ENCODE measurements at places on chromosomes 7 and 10.

DNA sequence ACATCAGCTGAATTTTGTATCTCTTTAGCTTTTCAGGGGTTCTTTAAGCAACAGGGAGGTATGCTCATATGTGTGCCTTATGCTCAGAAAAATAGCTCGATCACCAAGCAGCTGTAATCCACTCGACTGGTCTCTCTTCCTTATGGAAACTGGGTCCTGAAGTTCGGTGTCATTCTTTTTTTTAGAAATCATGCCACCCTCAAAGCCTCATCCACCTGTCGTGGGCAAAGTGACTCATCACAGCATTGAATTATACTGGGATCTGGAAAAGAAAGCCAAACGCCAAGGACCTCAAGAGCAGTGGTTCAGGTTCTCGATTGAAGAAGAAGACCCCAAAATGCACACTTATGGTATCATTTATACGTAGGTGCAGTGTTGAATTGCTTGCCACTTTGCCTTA lies 83.6 kb downstream of the FANK1 start:
- no peak for DNase-seq

DNA sequence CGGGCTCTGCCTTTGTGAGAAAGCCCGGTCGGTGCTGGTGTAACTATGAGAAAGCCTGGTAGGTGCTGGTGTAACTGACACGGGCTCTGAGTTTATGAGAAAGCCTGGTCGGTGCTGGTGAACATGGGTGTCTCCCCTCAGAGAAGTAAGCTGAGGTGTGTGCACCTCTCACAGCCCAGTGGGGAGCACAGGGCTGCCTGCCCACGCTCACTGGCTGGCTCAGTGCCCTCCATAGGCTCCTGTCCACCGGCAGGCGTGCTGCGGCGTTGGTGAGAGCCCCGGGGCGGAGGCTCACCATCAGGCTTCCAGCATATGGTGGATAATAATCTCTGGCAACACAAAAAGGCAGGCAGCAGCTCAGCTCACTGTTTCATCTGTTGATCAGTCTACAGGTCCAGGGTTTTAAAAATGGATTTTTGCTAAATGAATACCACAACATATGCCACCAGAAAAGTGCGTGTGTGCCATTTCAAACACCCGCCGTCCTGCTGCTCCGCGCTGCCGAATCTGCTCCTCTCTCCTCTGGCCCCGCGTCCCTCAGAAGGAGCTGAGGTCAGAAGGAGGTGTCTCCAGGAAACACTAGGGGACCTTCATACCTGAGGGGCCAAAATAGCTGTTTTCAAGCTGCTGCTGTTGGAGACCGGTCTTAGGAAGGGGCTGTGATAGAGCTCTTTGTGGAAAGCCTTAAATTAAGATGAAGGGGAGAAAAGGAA lies 365.7 kb downstream of the DNAJB6 start:
- DNase-seq, result no peak

- DNase-seq, result no peak
Observed at GRCh38 chr10:130757271-130757670, 554.2 kb downstream of the TCERG1L start.

- no peak for DNase-seq
Observed at GRCh38 chr7:130274296-130274695, 7.6 kb downstream of the CPA2 start.

DNA sequence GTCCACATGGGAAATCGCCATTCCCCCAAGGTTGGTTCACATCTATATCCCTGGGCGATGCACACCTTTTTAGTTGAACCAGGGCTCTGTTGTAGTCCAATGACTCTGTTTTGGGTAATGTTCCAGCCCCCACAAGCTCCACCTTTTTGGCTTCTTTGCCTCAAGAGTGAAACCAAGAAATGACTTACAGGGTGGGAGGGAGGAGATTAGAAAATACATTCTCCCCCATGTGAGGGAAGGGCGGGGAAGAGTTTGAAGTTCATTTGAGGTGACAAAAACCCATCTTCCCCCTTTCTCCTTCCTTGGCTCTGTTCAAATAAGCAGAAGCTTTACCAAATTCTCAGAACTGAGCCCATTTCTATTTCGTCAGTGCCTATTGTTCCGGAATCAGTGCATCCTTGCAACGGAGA lies 82.8 kb downstream of the GATA3 start:
- DNase-seq, result no peak

GRCh38 chr7:68238204-68238805 lies 1241.7 kb downstream of the TYW1 start:
- no peak for DNase-seq

GRCh38 chr7:36741866-36742265 lies 17.6 kb upstream of the AOAH start:
- DNase-seq, result no peak

- DNase-seq, result no peak
Observed at GRCh38 chr7:8442814-8443304, 9.4 kb downstream of the NXPH1 start.

DNA sequence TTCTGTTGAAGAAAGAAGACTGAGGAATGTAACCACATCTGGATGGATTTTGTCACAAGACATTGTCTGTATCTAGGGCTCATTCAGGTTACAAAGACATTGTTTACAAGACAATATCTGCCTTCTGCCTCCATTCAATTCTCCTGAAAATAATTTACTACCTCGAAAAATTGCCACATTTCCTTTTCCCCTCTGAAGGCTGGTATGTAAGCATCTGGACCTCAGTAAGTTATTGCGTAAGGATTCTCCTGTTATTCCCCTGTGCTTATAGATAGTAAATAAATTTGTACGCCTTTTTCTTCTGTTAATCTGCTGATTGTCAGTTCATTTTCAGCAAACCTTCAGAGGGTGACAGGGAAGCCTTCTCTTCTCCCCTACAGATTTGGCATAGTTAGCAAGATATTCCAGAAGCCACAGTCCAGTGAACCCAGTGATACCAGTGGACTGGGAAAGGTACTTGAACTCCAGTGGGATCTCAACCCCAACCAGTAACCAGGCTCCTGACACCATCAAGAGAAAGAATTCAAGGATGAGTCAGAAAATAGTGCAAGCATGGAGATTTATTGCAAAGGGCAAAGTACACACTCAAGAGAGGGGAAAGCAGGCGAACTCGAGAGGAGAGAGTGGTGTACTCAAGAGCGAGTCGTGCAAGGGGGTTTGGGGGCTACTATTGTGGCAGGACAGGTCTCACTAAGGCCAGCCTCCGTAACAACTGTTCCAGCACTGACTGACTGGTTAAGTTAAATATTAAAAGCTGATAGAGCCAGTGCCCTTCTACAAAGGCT lies 706.9 kb upstream of the GHITM start:
- DNase-seq, result peak; percentile 44

DNA sequence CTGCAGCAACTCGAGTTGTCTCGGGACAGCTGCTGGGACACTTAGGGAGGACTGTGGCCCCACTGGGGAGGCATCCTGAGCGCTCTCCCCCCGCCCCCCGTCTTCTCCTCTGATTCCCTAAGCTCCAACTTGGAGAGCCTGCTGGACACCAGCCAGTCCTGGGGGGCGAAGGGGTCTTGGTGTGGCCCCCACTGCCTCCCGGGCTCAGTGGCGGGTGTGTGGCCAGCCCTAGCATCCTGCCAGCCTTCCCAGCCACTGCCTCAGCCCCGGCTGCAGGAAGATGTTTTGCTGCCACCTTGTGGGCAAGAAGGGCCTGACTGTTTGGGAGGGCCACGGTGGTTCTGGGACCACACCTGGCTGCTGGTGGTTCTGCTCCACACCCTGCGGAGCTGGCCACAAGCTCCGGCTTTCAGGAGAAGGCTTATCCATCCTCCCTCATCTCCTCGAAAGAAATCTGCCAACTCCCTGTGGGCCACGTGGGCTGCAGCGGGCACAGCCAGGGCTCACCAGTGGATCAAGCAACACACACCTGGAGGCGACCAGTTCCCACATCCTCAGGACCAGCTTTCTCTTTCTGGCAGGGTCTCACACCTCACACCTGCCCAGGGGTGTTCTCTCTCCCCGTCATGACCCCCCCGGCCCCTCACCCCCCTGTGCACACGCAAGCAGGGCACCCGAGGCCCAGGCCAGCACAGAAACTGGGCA lies 24.8 kb downstream of the AGAP3 start:
- no peak for DNase-seq

DNA sequence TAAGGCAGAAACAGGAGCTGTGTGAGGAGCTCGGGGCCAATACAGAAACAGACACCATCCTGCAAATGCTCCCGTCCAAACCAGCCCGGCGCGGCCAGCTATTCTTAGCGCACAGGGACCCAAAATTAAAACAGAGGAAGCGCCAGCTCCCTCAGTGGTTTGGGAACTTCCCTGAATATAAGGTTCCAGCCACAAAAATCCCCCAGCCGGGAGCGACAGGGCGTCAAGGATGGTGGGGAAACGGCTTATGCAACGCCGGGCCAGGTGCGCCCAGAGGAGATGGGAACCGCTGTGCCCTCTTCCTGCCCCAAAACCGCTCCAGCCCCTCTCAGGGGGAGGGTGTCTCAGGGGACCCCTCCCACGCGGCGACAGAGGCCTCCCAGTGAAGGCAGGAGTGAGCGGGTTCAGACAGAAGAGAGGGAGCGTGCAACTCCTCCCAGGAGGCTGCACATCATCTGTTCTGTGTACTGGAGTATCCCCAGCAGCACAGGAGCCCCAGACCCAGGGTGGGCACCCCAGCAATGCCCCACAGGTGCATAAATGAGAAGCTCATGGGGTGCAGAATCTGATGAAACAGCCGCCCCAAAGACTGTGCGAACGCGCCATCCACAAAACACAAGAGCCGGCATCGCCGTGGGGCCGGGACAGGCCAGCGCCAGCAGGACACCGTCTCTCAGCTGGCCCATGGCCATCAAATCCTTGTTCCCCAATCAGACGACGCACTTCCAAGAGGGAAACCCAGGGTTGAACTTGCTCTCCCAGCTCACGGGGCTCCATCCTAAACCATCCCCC lies 73.9 kb upstream of the PDGFA start:
- no peak for DNase-seq

DNA sequence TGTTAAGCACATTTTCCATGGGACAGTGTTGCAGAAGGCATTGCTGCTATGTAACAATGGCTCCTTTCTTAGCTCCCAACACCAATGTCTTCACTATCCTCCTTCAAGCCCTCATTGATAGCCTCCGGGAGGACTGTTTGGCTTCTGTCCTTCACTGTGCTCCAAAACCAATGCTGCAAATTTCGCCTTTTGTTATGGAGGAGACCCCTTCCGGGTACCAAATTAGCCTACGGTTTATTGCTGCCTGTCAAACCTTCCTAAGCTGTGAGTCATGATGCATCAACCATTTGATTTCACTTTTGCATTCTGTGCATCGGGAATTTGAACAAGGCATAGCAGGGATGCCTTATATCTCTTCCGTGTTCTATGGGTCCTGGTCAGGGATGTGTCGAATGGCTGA lies 432.9 kb downstream of the GATA3 start:
- no peak for DNase-seq

- DNase-seq, result no peak
Observed at GRCh38 chr7:90595342-90595800, 750 bp upstream of the CDK14 start.

DNA sequence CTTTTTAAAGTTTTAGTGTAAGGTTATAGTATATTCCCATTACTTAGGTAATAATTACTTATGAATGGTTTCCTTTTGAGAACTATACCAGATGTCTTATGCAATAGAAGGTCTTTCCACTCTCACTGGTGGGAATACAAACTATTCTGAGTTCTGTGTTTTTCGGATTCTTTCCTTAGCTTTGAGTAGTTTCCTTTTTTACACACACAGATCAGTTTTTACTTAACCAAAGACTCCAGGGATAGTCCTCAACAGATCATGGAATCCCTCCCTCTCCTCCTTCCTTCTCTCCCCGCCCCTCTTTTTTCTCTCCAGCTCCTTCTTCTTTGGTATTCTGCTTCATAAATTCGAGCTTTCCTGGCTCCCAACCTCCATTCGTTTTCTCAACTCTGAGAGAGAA lies 13.3 kb downstream of the COPG2 start:
- no peak for DNase-seq

- DNase-seq, result no peak
Observed at GRCh38 chr10:63103971-63104409, 29.1 kb upstream of the NRBF2 start.

DNA sequence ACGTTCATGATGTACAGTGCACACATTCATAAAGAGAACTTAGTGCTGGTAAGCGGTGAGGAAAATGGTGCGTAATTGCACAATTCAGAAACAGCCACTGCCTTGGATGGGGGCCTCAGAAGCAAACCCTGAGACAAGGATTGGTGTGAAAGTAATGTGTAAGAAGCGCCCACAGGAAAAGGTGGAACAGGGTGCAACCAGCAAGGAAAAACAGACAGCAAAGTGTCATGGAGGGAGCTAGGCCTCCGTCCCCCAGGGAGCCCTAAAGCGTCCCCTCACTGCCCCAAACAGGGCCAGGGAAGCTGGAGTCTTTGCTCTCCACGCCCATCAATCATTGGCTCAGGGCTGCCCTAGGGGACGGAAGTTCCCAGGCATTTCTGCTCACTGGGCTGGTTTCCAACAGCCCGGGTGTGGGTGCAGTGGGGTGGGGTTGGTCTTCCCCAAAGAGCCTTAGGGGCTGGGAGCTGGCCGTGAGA lies 9.6 kb upstream of the C10orf105 start:
- DNase-seq, result no peak

DNA sequence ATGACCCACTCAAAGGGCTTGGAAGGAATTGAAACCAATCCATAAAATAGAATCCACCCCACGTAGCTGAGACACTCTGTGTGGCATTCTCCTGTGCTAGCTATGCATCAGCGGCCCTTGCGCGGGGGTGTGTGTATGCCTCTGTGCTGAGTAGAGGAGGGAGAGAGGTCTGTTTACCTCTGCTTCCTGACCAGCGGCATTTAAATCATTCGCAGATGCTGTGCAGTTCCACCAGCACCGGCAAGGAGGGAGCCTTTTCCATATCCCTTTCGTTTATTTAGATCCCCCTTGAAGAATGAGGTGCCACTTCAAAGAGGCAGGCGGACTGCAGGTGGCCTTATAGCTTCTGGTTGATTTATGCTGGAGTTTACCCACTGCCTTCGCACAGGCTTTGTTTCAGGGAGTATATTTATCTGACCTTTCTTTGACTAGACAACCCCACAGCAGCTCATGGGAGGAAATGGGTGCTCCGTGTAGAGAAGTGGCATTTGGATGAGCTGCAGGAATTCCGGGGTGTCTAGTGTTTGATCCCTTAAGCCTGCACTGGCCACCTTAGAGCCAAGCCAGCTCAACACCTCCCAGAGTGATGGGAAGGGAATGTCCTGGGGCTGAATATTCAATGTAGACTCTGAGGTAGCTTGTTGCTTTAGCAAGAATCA lies 11.4 kb downstream of the C10orf53 start:
- no peak for DNase-seq

All from GM04504 (cell line).